Liver (tissue), 10 donors: ENCODE measurements at places on chromosomes 2 and 18. TPM values are rescaled to one million over a fixed set of nuclear protein-coding genes. Genes with fewer than 3 reads are reported as not detected.

The L3MBTL4 gene
- total RNA-seq: 5.5 TPM

The LCT gene
- not detected for total RNA-seq

The RAX gene
- total RNA-seq: not detected

The CCDC68 gene
- total RNA-seq: 14.6 TPM

The CWC22 gene
- total RNA-seq: 10.3 TPM

The LRRTM1 gene
- not detected for total RNA-seq

The CCDC178 gene
- not detected for total RNA-seq

The OTOF gene
- not detected for total RNA-seq

The PASK gene
- 8.8 TPM for total RNA-seq
